ENCODE measurements at places on chromosomes 6 and 20.

GRCh38 chr6:56970849-56971248, 15.9 kb downstream of the BEND6 start:
- DNase-seq, result no peak

- DNase-seq, result no peak
Observed at GRCh38 chr6:97231911-97232310, 51.1 kb downstream of the MMS22L start.

DNA sequence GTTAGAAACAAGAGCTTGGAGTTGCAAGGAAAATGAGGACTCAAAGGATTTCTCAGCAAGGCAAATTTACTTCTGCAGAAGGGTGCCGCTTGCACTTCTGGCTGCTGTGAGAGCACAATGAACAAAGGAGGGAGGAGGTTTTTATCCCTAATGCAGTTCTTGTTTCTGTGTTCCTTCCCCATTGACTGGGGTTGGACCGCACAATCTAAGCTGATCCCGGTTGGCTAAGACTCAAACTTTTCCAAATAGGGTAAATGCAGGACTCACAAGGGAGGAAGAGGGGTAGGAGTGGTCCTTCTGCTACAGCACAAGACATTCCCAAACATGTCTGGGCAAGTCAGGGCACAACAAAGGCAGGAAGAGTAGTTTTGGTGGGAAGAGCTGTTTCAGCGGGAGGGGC, 249.6 kb upstream of the MOCS1 start:
- DNase-seq, result peak; percentile 77

DNA sequence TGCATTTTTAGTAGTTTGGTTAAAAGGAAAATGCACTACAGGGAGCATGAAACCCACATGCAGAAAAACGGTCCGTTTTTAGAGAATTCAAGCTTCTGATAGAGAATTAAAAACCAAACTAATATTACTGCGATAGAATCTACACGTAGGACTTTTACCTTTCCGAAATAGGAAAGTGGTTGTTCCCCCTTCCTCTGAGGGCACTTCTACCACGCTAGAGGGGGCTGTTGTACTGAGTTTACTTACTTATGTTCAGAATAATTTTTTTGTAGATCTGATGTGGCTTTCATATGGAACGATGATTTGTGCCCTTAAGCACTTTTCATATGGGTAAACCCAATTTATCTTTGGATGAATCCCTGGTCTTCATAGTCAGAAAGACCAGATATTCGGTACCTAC, 264.3 kb upstream of the PLN start:
- DNase-seq, result peak; percentile 70

GRCh38 chr6:101853231-101854085, 459.9 kb downstream of the GRIK2 start:
- no peak for DNase-seq

DNA sequence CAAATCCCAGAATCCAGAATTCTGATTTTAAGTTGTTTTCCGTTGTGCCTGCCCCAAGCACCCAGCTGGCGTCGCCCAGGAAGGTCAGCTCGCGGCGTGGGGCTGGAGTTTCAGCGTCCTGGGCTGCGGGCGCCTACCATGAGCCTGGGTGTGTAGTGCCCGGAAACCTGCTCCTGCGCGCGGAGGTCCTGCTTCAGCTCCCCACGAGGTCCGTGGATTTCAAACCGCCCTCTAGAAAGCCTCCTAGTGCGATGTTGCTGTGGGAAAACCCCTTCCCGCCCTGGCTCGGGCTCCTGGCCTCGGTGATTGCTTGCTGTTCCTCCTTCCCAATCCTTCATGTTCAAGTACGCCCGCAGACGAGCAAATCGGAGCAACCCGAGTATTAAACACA, 51.3 kb upstream of the NRN1 start:
- no peak for DNase-seq

DNA sequence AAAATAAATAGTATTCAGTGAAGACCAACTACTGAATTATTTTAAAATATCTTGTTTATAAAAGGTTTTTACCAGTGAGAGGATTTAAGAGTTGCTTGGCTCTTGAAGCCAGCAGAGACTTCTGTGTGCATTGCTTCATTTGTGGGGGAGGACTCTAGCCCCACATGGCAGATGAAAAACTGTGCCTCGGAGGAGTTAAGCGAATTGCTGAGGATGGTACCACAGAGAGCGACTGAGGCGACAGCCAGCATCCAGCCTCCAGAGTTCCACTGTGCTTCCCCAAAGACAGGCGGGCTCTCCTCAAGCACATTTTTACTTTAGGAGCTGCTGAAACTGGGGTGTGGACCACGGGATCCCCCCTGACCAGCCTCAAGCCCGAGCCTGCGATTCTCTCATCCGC, 80.7 kb downstream of the THBS2 start:
- no peak for DNase-seq

- DNase-seq, result no peak
Observed at GRCh38 chr6:168791917-168792316, 350.9 kb downstream of the SMOC2 start.

GRCh38 chr6:2862712-2863181, 21.1 kb upstream of the SERPINB1 start:
- DNase-seq, result no peak

GRCh38 chr20:52420805-52421204, 229.2 kb upstream of the ZFP64 start:
- no peak for DNase-seq

DNA sequence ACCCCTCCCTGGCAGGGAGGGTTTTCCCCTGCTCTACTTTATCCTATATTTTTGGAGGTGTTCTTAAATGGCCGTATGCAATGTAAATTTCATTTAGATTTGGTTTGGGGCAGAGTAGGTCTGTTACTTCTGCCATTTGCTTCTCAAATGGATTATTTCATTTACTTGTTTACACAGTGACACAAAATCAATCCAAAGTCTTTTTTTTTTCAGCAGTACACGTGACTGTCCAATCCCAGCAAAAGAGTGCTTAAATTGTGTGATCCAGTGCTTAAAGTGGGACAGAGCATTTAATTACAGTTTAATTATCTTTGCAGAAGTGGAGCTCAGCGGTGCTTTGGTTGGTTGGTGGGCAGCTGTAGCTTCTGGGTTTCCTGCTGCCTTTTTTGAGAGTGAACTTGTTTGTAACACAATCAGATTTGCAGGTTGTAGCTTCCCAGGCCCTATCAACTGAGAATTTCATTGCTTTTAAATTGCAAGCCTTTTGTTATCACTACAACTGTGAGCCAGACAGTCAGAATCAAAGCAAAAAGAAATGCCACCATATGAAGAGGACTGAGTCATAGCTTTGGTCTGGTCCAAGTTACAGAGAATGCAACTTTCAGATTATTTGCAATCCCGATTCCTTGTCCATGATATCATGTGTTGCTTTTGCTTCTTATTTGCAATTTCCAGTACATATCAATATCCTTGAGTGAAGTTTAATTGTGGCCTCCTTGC, 216.9 kb downstream of the DOK5 start:
- no peak for DNase-seq

GRCh38 chr6:6386010-6386409, 65.5 kb upstream of the F13A1 start:
- no peak for DNase-seq

DNA sequence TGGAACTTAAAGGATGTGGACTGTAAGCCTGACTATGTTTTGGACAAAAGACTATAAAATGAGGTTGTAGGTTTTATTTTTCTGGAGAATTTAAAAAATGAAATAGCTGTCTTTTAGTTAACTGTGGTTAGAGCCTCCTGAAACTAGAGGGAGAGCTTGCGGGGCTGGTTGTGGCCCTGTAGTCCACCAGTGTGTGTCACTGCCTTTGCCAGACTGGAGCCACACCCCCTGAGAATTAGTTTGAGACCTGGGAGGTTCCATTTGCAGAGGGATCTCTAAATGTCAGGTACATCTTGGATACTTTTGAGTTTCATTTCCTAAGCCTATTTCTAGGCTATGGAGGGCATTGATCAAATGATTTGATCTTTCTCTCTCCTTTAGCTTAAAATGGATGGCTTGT, 20.8 kb downstream of the ZC2HC1B start:
- DNase-seq, result no peak

GRCh38 chr20:37920270-37920669, 17.3 kb downstream of the VSTM2L start:
- DNase-seq, result no peak

GRCh38 chr20:21033817-21034216, 72.3 kb downstream of the LINC00237 start:
- no peak for DNase-seq

GRCh38 chr6:39956936-39957335, 22.7 kb upstream of the MOCS1 start:
- no peak for DNase-seq

DNA sequence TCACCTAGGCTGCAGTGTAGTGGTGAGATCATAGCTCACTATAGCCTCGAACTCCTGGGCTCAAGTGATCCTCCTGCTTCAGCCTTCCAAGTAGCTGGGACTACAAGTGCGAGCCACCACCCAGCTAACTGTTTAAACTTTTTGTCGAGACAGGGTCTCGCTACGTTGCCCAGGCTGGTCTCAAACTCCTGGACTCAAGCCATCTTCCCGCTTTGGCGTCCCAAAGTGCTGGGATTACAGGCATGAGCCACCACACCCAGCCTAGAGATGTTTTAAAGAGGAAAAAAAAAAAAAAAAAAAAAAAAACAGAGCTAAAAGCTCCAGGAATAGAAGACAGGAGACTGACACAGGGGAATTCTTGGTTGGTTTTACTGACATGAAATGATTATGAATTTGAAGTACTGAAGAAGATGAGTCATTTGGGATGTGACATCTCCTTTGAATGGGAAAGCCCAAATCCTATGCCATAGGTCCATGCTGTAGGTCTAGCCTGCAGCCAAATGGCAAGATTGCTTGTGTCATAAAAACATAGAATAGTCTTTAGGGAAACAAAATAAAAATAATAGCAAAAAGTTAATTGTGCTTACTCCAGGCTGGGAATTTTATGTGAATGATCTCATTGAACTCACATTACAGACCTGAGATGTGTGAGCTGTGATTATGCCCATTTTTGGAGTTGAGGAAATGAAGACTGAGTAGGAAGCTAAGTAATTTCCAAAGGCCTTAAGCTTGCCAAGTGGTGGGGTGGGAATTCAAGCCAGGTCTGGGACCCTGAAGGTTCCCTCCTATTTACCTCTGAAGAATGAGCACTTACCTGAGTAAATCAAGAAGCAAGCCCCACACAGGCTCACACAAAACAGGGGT, 24.3 kb upstream of the NHSL1 start:
- no peak for DNase-seq

- DNase-seq, result no peak
Observed at GRCh38 chr20:48821261-48821920, 6.4 kb downstream of the PREX1 start.

GRCh38 chr6:138431256-138432062, 27.4 kb downstream of the HEBP2 start:
- DNase-seq, result no peak

DNA sequence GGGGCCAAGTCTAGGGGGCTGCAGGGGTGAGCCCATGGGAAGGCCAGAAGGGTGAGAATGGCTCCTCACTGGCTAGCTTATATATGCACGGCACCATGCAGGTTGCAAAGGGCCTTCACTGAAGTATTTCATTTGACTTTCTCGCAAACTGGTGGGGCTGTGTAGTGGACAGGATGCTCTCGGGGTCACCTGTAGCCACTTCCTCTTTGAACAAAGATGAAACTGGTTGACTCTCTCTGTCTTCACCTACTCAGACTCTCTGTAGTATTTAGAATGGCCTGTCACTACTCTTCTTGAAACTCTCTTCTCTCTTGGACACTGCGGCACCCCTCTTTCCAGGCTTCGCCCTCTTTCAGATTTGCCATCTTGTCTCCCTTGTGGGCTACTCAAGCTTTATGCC, 560.5 kb downstream of the PKHD1 start:
- no peak for DNase-seq

- no peak for DNase-seq
Observed at GRCh38 chr6:52164319-52165094, 21.7 kb upstream of the IL17A start.

DNA sequence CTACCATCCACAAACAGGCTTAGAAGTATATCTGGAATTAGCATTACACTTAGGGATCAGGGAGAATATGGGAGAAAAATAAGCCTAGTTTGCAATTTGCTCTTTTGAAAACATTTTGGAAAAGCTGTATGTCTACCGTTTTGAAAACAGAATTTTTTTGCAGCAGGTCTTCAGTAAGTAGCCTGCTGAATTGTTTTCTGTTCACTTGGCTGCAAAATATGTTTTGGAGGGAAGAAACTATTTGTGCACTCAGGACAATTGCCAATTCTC, 39.6 kb downstream of the ILRUN start:
- no peak for DNase-seq

GRCh38 chr20:57883224-57883623, 173.4 kb upstream of the PMEPA1 start:
- DNase-seq, result no peak
